ENCODE measurements at places on chromosomes 11 and 22. TPM values are rescaled to one million over a fixed set of nuclear protein-coding genes. Genes with fewer than 3 reads are reported as not detected.

GAL3ST3 gene
- 0.29 TPM for total RNA-seq

TMA7B gene
- total RNA-seq: not detected

MEI1 gene
- 1.3 TPM for total RNA-seq

HEPN1 gene
- not detected for total RNA-seq

INPPL1 gene
- total RNA-seq: 47.2 TPM

CABP4 gene
- total RNA-seq: 10.7 TPM

HBG2 gene
- total RNA-seq: not detected

DGCR8 gene
- 29.0 TPM for total RNA-seq

FAM227A gene
- 0.16 TPM for total RNA-seq

TSSK2 gene
- not detected for total RNA-seq

EIF3F gene
- total RNA-seq: 180 TPM

TOMM22 gene
- total RNA-seq: 30.6 TPM

CYTH4 gene
- 10.5 TPM for total RNA-seq

WNT11 gene
- total RNA-seq: 7.0 TPM

OR2AG1 gene
- total RNA-seq: not detected

MIOX gene
- not detected for total RNA-seq

NOX4 gene
- 19.7 TPM for total RNA-seq

SEC14L3 gene
- total RNA-seq: not detected

SYT13 gene
- not detected for total RNA-seq

HSPB2 gene
- total RNA-seq: 2.1 TPM

RANGAP1 gene
- 29.8 TPM for total RNA-seq

ST14 gene
- 48.5 TPM for total RNA-seq

APOBEC3A gene
- total RNA-seq: not detected

BEST1 gene
- 5.9 TPM for total RNA-seq

GRIK4 gene
- total RNA-seq: 0.29 TPM

CCDC188 gene
- total RNA-seq: 0.66 TPM

RASD2 gene
- 0.16 TPM for total RNA-seq
